Islet precursor cell (in vitro differentiated cells): ENCODE measurements at places on chromosomes 11 and 22.
A peak's percentile ranks its signal among the peaks of the same experiment; 100 is the strongest.

- DNase-seq: no peak
These were observed 14.3 kb upstream of the RANBP1 start for GRCh38 chr22:20101638-20102037.

GRCh38 chr11:126375726-126376125, 20.2 kb downstream of the ST3GAL4 start:
- no peak for DNase-seq

DNA sequence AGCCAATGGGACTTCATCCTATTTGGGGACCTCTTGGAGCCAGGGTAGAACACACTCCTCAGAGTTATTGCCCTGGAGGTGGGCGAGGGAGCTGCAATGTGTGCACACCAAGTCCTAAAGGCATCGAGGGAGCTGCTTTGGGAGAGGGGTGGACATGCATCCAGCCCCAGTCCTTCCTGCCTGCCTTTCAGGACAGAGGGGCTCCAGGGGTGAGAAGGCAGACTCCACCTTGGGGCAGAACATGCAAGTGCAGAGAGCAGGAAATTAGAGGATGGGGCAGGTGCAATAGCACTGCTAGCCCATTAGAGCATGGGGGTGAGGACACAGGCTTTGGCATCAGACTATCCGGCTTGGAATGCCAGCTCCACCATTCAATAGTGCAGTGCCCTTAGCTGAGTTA, 288.5 kb downstream of the OPCML start:
- no peak for DNase-seq

DNA sequence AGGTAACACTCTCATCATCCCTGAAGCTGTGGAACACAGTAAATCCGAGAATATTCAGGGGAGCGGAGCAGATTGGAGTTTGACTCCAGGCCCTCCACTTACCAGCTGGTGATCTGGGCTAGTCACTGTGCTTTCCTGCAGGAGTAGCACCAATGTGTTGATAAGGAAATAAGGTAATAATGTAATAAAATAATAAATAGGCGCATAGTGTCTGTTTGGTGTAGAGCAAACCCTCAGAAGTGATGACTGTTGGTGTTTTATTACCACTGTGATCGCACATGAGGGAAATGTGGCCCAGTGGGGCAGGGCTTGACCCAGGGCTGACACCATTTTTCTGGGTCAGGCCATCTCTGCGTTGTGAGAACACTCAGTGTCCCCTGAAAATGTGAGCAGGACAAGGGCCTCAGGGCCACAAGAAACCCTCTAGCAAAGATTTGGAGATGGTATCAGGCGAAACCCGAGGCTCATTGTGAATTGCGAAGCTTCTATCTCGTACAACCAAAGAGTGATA, 563.9 kb upstream of the B3GAT1 start:
- DNase-seq: peak; percentile 13

- DNase-seq: peak; percentile 81
These were observed 1.3 kb upstream of the HDAC10 start for GRCh38 chr22:50252082-50253045.

- DNase-seq: peak; percentile 59
These were observed 101.1 kb upstream of the FAT3 start for GRCh38 chr11:92123540-92123939.

- peak; percentile 94 for DNase-seq
These were observed 48.4 kb downstream of the CDKN1C start for GRCh38 chr11:2837096-2837601.
